Astrocyte of the hippocampus (primary cell): ENCODE measurements at places on chromosomes 5 and 9.
A peak's percentile ranks its signal among the peaks of the same experiment; 100 is the strongest.

- no peak for DNase-seq
Measured at GRCh38 chr9:96318921-96319565, 17.1 kb upstream of the HSD17B3 start.

DNA sequence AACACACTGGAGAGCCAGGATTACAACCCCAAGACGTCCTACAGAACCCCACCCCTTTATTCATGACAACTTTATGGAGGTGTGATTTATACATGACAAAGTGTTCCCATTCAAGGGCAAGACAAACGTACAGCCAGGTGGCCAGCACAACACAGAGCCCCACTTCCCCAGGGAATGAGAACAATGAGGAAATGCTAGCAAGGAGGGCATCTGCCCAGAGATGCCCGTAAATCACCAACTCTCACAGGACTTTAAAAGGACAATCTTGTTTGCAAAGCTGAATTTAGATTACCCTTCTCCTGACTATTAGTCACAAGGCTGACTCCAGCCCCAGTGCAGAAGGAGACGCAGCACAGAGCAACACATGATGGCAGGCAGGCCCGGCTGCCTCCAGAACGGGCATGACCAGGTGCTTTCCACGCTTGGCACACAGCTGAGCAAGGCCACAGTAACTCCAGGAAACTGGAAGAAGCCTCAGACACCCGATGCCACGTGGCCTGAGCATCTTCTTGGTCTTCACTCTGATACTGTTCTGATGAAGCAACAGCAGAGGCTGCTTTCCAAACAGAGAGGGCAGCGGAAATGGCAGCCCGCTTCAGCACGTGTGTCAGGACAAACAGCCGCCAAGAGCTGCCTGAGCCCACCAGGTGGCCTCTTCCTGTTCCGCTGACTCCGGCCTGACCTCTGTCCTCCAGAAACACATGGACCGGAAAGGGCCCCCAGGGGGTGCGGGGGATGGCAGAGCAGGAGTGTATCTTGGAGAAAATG, 51.4 kb downstream of the ROR2 start:
- DNase-seq = no peak

DNA sequence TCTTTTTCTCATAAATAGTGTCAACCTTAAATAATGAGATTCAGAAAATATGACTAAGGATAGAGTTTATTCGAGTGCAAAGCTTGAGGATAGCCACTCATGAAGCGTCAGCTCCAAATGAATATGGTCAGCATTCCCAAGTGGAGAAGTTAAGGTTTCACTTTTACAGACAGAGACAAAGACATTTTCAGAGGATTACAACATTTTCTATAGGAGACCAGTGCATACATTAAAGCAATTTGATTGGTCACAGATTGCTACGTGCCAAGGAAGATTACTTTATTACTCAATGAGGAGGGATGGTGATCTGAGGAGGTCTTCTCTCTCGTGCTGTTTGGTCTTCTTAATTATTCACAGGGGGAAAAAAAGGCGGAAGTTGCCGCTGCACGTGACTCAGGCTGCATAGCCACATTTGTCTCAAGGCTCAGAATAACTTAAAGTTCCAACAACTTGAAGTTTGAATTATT, 60.1 kb upstream of the SPATA31C2 start:
- DNase-seq = peak; percentile 48

DNA sequence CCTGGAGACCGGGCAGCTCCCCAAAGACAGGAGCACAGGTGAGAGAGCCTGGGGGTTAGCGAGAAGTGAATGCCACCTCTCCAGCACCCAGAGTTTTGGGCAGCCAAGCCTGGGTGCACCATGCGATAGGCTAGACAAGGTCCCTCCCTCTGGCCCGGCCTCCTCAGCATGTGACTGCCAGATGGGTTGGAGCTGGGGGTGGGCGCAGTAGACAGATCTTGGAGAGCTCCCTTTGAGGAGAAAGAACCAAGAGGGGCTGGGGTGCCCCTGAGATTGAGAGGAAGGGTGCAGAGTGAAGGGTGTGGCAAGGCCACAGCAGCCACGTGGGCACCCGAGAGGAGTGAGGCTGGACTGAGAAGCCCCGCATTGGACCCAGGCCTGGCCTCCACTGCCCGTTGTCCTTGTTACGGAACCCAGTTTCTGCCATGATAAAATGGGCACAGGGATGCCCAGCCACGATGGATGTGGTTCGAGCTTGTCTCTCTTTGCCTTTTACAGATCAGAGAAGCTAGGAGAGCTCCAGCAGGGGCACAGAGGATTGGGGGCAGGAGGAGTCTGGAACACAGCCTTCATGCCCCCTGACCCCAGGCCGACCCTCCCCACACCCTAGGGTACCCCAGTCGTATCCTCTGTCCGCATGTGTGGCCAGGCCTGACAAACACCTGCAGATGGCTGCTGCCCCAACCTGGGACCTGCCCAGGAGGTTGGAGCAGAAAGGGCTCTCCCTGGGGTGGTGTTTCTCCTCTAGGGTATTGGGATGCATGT, 1.4 kb downstream of the TMEM141 start:
- no peak for DNase-seq

- DNase-seq = peak; percentile 44
Measured at GRCh38 chr5:42620579-42621216, 135.9 kb upstream of the CCDC152 start.

DNA sequence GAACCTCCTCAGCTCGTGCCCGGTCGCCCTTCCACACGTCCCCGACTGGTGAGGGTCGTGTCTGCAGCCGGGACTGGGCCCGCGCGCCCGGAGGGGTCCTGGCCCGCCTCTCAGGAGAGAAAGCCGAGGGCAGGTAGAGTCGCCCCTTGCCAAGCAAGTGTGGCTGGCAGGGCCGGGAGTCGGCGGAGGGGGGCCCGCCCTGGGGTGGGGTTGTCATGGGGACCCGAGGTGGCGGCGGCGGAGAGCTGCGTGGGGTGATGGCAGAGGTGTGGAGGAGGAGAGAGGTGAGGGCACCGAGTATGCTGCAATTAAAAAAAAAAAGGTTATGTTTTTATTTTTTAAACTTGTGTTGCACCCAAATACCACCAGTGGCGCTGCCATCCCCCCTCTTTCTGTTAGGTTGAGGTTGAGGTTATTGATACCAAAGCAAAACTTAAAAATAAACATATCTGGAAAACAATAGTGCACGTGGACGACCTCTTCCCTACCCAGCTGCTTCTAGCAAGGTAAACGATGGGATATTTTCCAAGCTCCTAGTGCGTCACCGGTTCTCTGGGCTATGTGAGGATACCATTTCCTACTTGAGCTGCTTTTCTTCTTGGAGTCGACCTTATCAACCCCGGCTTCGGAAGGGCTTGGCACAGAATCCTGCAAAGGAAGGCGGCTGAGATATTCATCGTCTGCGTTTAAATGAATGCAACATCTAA, 660 bp downstream of the SCAMP1 start:
- DNase-seq = peak; percentile 65

DNA sequence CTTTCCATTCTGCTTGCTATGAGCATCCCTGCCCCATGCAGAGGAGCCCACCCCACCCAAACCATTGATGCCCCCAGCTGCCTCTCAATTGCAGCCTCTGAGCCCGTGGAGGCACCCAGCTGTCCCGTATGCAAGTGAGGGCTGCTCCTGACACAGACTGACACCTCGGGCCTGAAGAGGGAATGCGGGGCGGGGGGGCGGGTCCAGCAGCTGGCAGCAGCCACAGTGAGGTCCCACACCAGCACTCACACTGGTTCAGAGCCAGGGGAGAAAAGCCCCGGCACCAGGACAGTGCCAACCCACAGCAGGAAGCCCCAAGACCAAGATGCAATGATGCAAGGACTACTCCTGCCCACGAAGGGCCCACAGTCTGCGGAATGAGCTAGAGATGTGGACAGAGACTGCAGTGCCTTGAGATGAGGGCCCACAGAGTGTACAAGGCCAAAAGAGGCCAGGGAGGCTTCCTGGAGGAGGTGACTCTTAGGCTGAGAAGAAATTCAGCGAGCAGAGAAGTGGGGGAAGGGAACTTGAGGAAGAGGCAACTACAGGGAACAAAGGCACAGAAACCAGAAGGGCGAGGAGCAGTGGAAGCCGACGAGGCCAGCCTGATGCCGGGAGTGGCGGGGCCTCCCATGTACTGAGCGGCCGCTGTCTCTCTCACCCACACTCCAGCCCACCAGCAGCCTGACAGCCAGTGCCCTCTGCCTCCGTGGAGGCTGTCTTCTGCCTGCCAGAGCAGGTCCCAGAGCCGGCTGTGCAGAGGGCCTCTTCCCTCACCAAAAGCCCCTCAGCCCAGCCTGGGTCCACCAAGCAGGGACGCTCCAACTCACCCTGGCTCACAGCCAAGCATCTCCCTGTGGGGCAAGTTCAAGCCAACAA, 9.2 kb downstream of the EEIG1 start:
- no peak for DNase-seq

DNA sequence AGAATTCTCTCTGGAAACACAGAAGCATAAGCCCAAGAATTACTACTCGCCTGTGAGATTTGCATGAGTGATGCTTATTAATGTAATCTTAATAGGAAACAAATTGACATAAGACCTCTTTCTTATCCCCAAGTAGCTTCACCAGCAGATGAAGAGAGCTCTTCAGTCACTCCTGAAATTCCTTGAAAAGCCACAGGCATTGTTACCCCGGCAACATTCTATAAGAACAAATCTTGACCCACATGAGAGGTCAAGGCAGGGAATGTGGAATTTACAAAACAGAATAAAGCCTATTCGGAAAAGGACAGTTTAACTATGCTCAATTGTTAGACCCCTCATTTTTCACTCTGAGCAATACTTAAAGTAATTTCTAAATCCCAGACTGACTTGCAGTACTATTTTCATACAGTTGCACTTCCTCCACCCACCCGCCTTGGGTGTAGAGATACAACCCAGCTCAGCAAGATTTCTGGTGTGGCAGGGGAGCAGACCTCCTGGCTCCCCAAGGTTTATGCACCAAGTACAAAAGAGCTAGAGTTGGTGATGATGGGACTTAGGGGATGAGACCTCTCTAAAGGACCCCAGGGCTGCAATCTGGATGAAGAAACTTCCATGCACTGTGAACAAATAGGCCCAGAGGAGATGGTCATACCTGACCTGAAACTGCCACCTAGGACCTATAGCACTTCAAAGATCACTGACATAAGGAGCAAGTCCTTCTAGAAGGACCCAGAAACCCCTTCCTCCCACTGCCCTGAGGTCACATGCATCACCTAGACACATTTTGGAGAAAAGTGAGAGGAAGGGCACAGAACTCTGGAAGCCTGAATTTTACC, 242.1 kb downstream of the ZNF608 start:
- peak; percentile 56 for DNase-seq

DNA sequence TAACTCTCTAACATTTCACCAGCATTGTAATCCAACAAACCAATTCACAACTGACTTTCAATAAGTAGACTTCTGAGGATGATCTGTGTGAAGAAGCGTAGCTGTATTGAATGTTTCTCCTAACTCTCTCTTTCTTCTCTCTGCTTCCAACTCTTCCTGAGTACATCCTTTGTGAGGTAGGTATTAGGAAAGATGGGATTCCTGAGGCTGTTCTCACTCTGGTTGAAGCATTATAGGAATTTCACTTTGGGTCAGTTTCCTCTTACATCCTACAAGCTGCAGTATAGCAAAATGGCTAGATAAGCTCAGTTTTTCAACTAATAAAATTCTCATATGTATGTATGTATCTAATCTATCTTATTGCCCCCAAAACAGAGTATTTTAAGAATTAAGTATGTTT, 702.8 kb downstream of the CETN3 start:
- peak; percentile 28 for DNase-seq

DNA sequence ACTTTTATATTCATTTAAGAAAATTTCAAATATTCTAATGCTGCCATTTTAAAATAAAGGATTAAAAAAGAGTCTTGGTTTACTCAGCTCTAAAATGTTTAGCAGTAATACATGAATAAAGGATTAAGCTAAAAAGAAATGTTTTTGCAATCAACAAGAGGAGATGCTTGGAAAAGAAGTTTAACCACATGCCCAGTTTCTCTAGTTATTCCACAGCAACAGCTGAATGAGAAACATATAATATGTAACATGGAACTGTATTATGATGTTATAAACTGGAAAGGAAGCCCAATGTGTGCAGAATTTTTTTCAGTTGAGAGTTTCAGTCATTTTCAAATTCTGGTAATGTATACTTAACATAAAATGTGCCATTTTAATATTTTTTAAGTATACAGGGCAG, 76.5 kb upstream of the ALDH1A1 start:
- no peak for DNase-seq
